Activated T-helper 1 cell treated with anti-CD3 and anti-CD28 coated beads, Interleukin-12 subunit alpha, Interleukin-12 subunit beta, Interleukin-2, Interleukin-4 antibody, amounts not matched to agents 30 ng/mL and 10 ng/mL and 1 ng/mL, durations not matched to agents 14 hours and 24 hours and 36 hours (primary cell): ENCODE measurements at places on chromosomes 5 and 9. TPM values are rescaled to one million over a fixed set of nuclear protein-coding genes. Genes with fewer than 3 reads are reported as not detected.

PITX1 gene
- total RNA-seq: 0.71 and 1.1 TPM in 2 replicates

ITGA1 gene
- 2.2 and 2.5 TPM in 2 replicates for total RNA-seq

MARCHF11 gene
- total RNA-seq: not detected in 2 replicates

TAF1L gene
- 0.03 TPM in 1 of 2 replicates, not detected in the other for total RNA-seq

DNA sequence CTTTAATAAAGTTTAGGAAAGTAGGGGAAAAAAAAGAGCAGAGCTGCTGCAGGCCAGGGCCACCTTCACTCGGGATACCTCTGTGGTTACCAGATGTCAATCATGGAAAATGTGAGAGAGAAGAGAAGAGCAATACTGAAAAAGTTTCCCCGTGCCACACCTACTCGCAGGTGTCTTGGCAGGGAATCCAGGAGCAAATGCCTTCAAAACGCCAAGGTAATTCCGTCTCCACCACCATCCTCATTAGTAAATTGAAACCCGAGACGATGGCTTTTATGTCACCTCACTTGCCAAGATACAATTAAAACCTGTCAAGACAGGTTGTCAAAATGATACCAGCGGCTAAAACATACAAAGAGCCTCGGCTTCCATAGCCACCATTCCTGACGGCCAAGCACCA, 49.7 kb downstream of the FAM81B start:
- no peak for DNase-seq

NPR3 gene
- total RNA-seq: not detected in 2 replicates

GRCh38 chr5:120297616-120298015, 166.5 kb upstream of the PRR16 start:
- DNase-seq: no peak

DNA sequence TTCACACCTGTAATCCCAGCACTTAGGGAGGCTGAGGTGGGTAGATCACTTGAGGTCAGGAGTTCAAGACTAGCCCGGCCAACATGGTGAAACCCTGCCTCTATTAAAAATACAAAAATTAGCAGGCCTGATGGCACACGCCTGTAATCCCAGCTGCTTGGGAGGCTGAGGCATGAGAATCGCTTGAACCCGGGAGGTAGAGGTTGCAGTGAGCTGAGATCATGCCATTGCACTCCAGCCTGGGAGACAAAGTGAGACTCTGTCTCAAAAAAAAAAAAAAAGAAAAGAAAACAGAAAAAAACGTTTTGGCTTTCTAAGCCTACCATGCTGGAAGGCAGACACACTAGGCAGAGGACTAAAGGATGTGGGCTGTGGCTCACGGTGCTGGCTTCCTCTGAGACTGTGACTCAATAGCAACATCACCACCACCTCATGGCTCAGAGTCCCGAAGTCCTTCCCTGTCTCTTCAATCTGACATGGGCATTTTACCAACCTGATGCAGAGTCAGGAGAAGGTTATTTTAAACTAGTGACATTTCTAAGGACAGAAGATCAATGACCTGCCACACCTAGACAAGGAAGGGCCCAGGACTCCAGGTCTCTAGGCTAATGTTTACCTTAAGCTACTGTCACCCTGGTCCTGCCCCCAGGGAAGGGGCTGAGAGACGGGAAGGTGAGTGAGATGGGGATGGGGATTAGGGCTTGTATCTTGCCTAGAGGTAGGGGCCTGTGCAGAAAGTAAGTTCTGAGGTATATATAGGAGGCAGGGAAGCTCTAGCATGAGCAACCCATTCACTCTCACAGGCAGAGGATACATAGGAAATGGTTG, 3.7 kb downstream of the ECSCR start:
- DNase-seq: peak; percentile 80

GRCh38 chr5:110900829-110901228, 162.0 kb downstream of the SLC25A46 start:
- no peak for DNase-seq

DNA sequence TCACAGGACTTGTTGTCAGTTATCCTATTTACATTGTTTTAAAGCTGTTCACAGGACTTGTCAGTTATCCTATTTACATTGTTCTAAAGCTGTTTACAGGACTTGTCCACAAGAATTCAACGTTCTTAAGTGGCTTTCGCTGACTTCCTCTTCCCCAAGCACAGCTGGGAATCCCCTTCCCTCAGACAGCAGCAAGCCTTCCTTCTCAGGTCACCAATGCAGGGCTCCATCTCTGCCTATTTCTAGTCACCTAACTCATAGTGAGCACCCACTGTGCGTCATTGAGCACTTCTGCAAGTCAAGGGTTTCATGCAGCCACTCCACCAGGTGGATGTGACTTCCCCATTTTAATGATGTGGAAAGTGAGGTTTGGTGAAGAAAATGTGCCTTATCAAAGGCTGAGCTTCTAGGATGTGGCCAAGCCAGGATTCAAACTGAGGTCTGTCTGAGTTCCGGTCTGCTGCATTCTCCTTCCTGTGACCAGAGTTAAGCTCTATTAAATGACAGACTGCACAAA, 109.8 kb upstream of the ZNF462 start:
- DNase-seq: peak; percentile 1

DNA sequence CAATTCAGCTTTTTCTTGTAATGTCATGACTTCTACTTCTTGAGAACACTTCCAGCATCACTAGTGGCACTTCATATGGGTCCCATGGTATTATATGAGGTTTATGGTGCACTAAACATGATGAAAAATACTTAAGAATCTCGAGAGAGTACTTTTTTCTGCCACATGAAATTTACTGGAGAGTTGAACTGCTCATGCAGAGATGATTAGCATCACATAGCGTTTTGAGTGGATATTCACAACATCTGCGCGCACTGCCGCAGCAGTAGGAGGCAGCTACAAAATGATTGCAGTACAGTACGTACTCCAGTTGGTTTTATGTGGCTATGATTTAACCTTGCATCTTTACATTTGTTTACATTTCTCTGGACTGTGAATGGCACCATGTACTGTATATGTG, 14.7 kb downstream of the RAD1 start:
- DNase-seq: no peak

- no peak for DNase-seq
These were observed 26.6 kb downstream of the GADD45G start for GRCh38 chr9:89631384-89631783.

GPR21 gene
- total RNA-seq: 0.54 and 0.88 TPM in 2 replicates

SLC36A3 gene
- total RNA-seq: not detected in 2 replicates

GRCh38 chr9:120505186-120505585, 74.8 kb downstream of the CDK5RAP2 start:
- DNase-seq: no peak
